ENCODE measurements at places on chromosomes 12 and 14. TPM values are rescaled to one million over a fixed set of nuclear protein-coding genes. Genes with fewer than 3 reads are reported as not detected.
A peak's percentile ranks its signal among the peaks of the same experiment; 100 is the strongest.

- peak overlapping the region; percentile 96 for H3K27ac ChIP-seq
- H3K4me1 ChIP-seq = peaks cover 50% of the 10 kb centered on the region
- DNase-seq = peak; percentile 81
Observed at GRCh38 chr12:122836027-122836921, 1.0 kb downstream of the HIP1R start.

DNA sequence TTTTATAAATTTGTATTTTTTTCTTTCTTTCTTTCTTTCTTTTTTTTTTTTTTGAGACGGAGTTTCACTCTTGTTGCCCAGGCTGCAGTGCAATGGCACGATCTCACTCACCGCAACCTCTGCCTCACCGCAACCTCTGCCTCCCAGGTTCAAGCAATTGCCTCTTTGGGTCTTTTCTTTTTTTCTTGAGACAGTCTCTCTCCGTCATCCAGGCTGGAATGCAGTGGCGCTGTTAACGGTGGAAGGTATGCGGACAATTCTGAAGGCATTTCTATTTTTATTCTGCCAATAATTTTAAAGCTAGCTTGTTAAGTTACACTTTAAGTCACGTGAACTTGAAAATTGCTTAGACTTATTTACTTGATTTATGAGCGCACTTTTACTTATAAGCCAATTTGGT is 8.8 kb upstream of the PHC1 start:
- no peaks in the 10 kb centered on the region for H3K36me3 ChIP-seq
- peak; percentile 12 for DNase-seq
- H3K27ac ChIP-seq = no peak overlapping the region
- H3K4me1 ChIP-seq = no peaks in the 10 kb centered on the region
- no peaks in the 10 kb centered on the region for H3K27me3 ChIP-seq
- no peak overlapping the region for H3K4me3 ChIP-seq

- peak overlapping the region; percentile 68 for H3K27ac ChIP-seq
- peaks cover 59% of the 10 kb centered on the region for H3K4me1 ChIP-seq
- H3K27me3 ChIP-seq = peaks cover 72% of the 10 kb centered on the region
- peak; percentile 91 for DNase-seq
- no peaks in the 10 kb centered on the region for H3K36me3 ChIP-seq
Observed at GRCh38 chr14:85531587-85532373, 1.8 kb downstream of the FLRT2 start.

DNA sequence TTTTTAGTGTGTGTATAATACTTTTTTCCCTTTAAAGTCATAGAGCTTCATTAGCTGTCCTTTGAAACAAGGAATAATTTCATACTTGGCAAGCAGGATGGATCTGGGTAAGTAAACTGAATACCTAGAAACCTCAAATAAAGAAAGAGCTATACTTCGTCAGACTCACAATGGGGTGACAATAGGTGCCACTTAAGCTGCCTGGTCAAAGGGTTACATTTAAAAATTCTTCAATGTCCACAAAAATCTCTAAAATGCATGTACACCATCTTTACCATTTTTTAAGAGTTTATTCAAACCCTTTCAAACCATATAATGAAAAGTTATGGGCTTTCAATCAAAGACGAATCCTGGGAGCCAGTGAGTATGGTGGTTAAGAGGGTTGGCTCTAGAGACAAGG is 3.1 kb downstream of the GIT2 start:
- peaks cover 45% of the 10 kb centered on the region for H3K36me3 ChIP-seq
- DNase-seq = no peak
- peaks cover 8% of the 10 kb centered on the region for H3K4me1 ChIP-seq
- H3K4me3 ChIP-seq = no peak overlapping the region
- H3K27me3 ChIP-seq = no peaks in the 10 kb centered on the region
- H3K27ac ChIP-seq = no peak overlapping the region

DNA sequence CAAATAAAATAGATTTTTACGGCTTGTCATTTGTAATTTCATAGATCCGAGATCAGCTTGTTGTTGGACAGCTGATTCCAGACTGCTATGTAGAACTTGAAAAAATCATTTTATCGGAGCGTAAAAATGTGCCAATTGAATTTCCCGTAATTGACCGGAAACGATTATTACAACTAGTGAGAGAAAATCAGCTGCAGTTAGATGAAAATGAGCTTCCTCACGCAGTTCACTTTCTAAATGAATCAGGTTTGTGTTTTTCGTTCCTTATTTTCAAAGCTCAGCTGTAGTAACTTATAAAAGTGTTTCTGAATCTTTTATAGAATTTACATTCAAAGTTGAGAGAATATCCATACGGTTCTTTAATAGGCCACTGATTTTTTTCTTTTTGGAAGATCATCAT is 89.1 kb downstream of the LRRK2 start:
- no peak for DNase-seq
- no peaks in the 10 kb centered on the region for H3K27me3 ChIP-seq
- H3K36me3 ChIP-seq = peaks cover 5% of the 10 kb centered on the region
- H3K4me1 ChIP-seq = no peaks in the 10 kb centered on the region
- no peak overlapping the region for H3K27ac ChIP-seq

GRCh38 chr14:70731447-70732239 is 77.7 kb downstream of the MAP3K9 start:
- H3K36me3 ChIP-seq = peaks cover 40% of the 10 kb centered on the region
- H3K4me1 ChIP-seq = no peaks in the 10 kb centered on the region

GRCh38 chr14:38357557-38357956 is 101.7 kb upstream of the CLEC14A start:
- no peaks in the 10 kb centered on the region for H3K36me3 ChIP-seq
- no peak overlapping the region for H3K4me3 ChIP-seq
- no peak overlapping the region for H3K27ac ChIP-seq
- H3K27me3 ChIP-seq = no peaks in the 10 kb centered on the region
- no peak for DNase-seq
- H3K4me1 ChIP-seq = no peaks in the 10 kb centered on the region

DNA sequence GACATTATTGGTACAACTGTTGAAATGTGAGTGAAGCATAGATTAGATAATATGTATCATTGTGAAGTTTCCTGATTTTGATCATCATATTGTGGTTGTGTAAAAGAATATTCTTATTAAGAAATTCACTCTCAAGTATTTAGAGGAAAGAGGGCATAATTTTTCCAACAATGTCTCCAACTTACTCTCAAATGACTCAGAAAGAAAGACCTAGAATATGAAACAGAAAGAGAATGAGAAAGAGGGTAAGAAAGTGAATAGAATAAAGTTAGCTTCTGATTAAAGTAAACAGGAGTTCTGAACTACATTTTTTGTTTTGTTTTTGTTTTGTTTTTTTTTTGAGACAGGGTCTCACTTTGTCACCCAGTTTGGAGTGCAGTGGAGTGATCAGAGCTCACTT is 123.0 kb downstream of the CPNE8 start:
- no peaks in the 10 kb centered on the region for H3K36me3 ChIP-seq
- no peak overlapping the region for H3K27ac ChIP-seq
- DNase-seq = no peak
- no peaks in the 10 kb centered on the region for H3K4me1 ChIP-seq
- H3K4me3 ChIP-seq = no peak overlapping the region
- H3K27me3 ChIP-seq = no peaks in the 10 kb centered on the region

DNA sequence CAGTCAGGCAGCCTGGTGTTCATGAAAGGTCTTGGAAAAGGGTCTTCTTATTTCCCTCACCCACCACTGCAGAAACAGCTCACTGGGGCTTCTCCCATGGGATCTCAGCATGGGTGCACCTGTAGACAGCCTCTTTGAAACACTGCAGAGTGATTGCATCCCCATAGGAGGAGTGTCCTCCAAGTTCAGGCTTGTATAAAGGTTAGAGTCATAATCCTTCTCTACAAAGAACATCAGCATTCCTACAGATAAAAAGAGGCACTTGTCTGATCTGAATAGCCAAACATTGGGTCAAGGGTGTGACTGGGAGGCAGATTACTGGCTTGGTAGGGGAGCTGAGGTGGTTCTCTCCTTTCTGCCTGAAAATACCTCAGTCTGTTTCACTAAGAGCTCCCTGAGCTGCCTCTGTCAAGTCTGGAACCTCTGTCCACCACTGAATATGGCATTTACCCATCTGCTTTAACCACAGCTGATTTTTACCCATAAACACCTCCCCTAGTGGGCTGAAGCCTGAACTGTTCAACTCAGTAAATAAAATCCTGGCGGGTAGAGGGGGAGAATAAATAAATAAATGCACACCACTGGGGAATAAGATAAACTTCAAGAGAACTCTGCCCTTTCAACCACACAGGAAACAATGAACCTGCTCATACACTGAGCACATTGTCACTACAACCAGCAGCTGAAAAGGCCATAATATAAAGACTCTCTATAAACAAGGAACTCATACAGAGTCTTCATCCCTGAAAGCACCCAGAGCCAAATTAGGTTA is 120.7 kb upstream of the SCAF11 start:
- no peak for DNase-seq
- no peaks in the 10 kb centered on the region for H3K36me3 ChIP-seq
- no peak overlapping the region for H3K4me3 ChIP-seq
- no peak overlapping the region for H3K27ac ChIP-seq
- H3K4me1 ChIP-seq = no peaks in the 10 kb centered on the region

- H3K4me3 ChIP-seq = no peak overlapping the region
- no peak overlapping the region for H3K27ac ChIP-seq
- no peak for DNase-seq
- no peaks in the 10 kb centered on the region for H3K27me3 ChIP-seq
Observed at GRCh38 chr12:72075891-72076557, 137.4 kb downstream of the TPH2 start.

GRCh38 chr12:50117057-50117622 is 5.1 kb downstream of the COX14 start:
- no peak overlapping the region for H3K4me3 ChIP-seq
- H3K36me3 ChIP-seq = peaks cover 59% of the 10 kb centered on the region
- H3K4me1 ChIP-seq = peaks cover 16% of the 10 kb centered on the region
- no peaks in the 10 kb centered on the region for H3K27me3 ChIP-seq
- H3K27ac ChIP-seq = peak overlapping the region; percentile 30

- no peak for DNase-seq
- no peak overlapping the region for H3K27ac ChIP-seq
Observed at GRCh38 chr12:57795354-57795753, 12.8 kb downstream of the TSFM start.

- no peaks in the 10 kb centered on the region for H3K27me3 ChIP-seq
- no peak for DNase-seq
- H3K4me3 ChIP-seq = no peak overlapping the region
Observed at GRCh38 chr12:992647-993046, 1.6 kb downstream of the ERC1 start.

GRCh38 chr12:46149079-46149464 is 119.8 kb downstream of the SLC38A1 start:
- peaks cover 12% of the 10 kb centered on the region for H3K4me1 ChIP-seq
- no peak overlapping the region for H3K27ac ChIP-seq
- H3K27me3 ChIP-seq = no peaks in the 10 kb centered on the region
- DNase-seq = no peak
- no peaks in the 10 kb centered on the region for H3K36me3 ChIP-seq
- H3K4me3 ChIP-seq = no peak overlapping the region

- no peak overlapping the region for H3K4me3 ChIP-seq
- no peaks in the 10 kb centered on the region for H3K36me3 ChIP-seq
- peaks cover 65% of the 10 kb centered on the region for H3K4me1 ChIP-seq
- H3K27me3 ChIP-seq = no peaks in the 10 kb centered on the region
- DNase-seq = no peak
Observed at GRCh38 chr12:117060246-117060928, 38.8 kb downstream of the TESC start.

DNA sequence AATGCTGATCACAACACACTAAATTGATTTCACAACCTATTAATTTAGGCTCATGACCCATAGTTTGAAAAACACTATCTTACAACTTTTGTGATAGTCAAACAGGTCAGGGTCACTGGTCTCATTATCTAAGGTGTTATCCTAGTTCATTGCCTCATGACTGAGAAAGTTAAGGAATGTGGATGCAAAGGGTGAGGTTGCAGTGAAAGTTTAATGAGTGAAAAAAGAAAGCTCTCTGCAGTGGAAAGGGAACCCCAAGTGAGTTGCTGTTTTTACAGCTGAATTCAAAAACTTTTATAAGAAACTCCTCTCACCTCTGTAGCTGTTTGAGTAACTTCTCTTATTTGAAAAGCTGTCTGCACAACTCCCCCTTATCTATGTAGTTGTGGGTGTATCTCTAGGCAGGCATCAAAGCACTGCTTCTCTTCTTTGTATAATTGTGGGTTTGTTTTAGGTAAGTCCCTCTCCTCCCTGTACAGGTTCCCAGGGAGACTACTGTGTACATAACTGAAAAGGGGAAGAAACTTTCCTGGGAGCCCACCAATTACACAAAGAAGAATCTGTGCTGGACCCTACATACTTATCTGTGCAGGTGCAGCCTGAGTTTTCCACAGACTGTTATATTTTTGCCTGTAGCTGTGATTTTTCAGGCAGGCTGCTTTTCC is 18.9 kb downstream of the DNAL1 start:
- H3K27me3 ChIP-seq = no peaks in the 10 kb centered on the region
- no peak overlapping the region for H3K4me3 ChIP-seq
- no peak overlapping the region for H3K27ac ChIP-seq
- DNase-seq = no peak
- peaks cover 12% of the 10 kb centered on the region for H3K36me3 ChIP-seq
- no peaks in the 10 kb centered on the region for H3K4me1 ChIP-seq

DNA sequence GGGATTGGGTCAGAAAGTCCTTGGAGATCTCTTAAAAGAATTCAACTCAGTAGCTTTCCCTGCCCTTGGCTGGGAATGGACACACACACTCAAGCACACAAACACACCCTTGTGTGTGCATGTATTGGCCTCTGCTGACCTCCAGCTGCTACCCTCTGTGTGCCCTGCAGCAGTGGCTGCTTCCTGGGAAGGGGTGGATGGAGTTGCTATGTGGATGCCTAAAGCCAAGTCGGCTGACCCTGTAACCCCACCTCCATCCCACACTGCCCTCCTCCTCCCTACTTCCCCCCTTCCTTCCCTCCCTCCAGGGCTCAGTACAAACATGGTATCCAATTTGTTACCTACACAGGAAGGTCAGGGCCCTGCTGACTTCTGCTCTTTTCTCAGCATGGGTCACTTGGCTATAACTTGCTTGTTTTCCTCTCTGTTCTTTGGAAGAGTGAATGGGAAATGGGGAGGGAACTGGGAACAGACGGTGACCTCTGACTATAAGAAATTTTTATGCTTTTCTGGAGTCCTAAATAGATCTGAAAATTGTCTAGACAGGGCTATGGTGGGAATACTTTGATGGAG is 351.6 kb upstream of the TBX3 start:
- H3K27ac ChIP-seq = no peak overlapping the region
- H3K36me3 ChIP-seq = no peaks in the 10 kb centered on the region
- no peak for DNase-seq
- no peak overlapping the region for H3K4me3 ChIP-seq
- H3K27me3 ChIP-seq = no peaks in the 10 kb centered on the region

The PPP1R1A gene
- 5.9 TPM for polyA plus RNA-seq

The VPS37B gene
- polyA plus RNA-seq = 31.3 TPM

The HOXC6 gene
- 1.0 TPM for polyA plus RNA-seq

The MUCL1 gene
- polyA plus RNA-seq = not detected

The MYBPC1 gene
- 0.31 TPM for polyA plus RNA-seq

The AKAP6 gene
- polyA plus RNA-seq = 0.31 TPM

All from stomach (tissue), 19 donors.